ENCODE measurements at places on chromosomes 5 and 9.

DNA sequence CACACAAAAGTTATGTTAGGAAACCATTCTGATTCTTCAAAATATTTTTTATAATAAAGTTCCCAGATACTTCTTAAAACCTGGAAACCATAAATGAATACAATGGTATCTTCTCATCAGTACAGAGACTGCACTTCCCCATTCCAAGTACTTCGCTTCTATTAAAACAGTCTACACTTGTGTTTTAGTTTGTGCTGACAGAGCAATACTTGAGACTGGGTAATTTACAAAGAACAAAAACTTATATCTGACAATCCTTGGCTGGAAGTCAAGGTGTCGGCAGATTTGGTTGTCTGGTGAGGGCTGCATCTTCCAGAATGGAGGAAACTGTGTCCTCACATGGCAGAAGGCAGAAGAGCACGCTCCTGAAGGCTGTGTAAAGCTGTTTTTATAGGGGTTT, 70.1 kb downstream of the RFX3 start:
- no peak for DNase-seq

DNA sequence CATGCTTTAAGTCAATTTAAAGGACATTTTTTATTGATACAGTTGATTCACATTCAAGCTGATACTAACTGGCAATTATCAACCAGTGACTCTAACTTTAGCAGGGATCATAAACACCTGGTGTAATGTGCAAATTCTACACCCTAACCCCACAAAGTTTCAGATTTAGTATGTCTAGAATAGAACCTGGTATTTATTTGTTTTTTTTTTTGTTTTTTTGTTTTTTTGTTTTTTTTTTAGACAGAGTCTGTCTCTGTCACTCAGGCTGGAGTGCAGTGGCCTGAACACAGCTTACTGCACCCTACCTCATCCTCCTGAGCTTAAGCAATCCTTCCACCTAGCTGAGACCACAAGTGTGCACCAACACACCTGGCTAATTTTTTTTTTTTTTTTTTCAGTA, 311.2 kb upstream of the SEMA6A start:
- no peak for DNase-seq

DNA sequence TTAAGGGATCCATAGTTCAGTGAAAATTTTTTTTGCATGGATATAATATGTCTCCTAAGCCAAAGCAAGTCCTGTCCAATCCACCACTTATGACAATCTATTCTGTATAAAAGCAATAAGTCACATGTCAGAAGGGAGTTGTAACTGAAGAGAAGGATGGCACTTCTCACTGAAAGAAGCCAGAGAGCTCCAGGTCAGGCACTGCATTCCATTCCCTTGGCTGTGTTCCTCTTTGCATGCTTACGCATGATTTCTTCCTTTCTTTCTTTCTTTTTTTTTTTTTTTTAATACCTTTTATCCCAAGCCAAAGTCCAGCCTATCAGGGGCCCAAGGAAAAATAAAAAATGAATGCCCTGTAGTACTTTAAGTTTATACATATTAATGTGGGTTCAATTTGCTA, 39.8 kb downstream of the MAMDC2 start:
- no peak for DNase-seq

GRCh38 chr9:14270358-14271092, 43.4 kb downstream of the NFIB start:
- DNase-seq: no peak

GRCh38 chr5:125142458-125142857, 396.0 kb upstream of the ZNF608 start:
- no peak for DNase-seq

DNA sequence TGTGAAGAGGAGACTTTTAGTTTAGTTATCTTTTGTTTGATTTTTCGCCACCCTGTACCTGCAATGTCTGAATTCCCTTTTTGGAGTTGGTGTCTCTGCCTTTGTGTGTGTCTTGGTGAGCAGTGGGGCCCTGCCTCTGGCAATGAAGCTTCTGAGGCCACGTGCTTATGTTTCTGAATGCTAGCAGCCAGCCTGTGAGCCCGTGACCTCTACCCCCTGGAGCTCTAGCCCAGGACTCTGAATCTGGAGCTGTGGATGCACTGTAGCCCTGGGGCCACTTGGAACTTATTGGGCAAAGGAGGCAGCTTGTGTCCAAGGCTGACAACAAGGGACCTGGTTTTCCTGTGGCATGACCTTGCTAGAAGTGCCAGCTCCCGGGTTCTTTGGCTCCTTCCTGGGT, 19.4 kb downstream of the ENTREP1 start:
- DNase-seq: no peak

DNA sequence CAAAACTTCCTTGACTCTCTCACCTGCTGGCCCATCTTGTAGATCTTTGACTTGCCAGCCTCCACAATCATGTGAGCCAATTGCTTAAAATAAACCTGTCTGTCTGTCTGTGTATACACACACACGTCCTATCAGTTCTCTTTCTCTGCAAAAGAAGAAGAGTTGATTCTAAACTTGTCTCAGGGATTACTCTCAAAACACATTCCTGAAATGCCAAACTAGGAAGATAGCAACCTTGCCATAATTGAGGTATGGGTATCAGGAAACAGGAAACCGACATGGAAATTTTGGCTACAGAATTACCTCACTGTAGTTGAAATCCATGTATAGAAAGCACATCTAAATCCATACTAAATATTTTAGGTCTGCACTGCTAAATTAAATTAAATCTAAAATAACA, 483.4 kb downstream of the PLK2 start:
- no peak for DNase-seq

DNA sequence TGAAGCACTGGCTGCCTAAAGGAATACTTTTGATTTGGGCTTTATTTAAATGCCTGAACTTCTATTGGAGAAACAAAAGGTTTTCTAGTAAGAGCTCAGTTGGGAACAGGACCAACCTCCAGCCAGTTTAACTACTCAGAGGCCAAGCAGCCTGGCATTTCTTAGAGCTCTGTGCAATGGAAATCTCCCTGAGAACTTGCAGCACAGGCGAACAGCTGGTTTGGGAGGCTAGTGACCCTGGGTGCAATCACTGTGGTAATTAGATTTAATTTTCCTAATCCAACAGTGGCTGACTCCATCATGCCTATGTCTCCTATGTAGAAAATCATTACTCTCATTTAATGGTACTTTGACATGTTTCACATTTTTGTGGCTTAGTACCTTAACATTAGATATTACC, 1.0 kb upstream of the CDH6 start:
- DNase-seq: no peak

DNA sequence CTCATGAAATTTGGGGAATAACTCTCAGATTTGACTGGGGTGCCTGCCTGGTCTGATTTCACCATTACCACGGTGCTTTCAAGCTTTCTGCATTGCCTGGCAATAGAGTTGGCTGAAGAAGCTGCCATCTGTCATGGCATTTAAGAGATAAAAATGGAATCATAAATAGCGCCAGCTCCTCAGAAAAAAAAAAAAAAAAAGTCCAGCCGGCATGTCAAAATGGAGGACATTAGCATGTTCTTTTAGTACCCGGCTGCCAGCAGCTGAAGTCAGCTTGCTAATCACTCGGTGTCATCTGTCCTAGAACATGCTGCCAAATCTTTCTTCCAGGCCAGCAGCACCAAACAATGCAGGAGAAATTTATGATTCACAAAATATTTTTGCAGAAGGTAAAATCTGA, 57.7 kb upstream of the CER1 start:
- no peak for DNase-seq

GRCh38 chr9:124686918-124687317, 84.2 kb downstream of the NR6A1 start:
- DNase-seq: no peak

- DNase-seq: no peak
These were observed 119.7 kb upstream of the ABCA1 start for GRCh38 chr9:105047742-105048041.

DNA sequence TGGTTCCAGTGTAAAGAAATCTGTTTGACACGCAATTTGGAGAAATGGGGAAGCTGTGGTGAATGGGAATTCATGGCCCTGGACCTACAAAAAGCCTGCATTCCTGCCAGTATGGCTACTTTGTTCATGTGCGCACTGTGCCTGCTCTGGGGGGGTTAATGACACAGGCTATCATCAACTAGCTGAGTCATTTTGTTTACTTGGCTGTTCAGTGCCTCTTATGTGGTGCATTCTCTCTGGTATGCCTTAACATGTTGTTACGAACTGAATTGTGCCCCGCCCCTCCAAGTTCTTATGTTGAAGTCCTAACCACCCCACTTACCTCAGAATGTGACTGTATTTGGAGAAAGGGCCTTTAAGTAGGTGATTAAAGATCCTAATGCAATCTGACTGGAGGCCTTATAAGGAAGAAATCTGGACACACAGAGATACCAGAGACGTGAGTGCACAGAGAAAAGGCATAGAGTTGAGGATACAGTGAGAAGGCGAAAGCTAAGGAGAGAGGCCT, 20.4 kb upstream of the UBAP1 start:
- DNase-seq: no peak

DNA sequence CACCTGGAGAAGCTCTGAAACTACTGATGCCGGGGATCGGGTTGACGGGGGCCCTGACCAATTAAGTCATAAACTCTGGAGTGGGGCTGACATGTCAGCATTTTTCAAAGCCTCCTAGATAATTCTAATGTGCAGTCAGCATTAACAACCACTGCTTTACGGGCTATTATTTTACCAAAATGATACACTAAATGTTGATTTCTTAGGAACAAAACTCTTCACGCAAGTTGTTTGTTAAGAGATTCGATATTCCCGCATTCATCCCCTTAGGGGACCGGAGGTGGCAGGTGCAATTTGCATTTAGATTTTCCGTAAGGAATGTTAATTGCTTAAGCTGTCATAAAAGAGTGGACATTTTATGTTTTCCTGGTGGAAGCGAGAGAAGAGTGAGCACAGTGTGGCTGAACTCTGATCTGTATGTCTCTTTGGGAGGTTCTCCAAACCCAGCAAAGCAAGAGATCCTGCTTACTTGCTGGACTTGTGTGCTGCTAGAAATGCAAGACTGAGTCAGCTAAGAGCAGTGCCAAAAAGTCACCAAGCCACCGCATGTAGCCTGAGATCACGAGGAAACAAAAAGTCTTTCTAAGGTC, 77.6 kb downstream of the UGCG start:
- no peak for DNase-seq

DNA sequence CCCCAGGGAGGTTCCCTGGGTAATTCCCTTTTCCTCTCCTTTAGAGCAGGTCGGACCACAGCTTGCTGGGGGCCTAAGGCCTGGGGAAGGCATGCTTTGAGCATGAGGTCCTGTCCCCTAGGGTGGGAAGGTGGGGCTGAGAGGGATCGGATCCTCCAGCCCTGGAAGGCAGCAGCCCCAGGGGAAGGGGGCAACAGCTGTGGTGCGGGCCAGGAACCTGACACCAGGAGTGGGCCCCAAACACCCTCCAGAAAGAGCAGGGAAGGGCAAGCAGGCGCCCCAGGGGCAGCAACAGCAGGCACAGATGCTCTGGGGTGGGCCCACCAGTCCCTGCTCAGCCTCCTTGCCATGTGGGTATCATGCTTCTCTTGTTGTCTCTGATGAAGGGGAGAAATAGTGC, 3.2 kb upstream of the CORO2A start:
- no peak for DNase-seq

DNA sequence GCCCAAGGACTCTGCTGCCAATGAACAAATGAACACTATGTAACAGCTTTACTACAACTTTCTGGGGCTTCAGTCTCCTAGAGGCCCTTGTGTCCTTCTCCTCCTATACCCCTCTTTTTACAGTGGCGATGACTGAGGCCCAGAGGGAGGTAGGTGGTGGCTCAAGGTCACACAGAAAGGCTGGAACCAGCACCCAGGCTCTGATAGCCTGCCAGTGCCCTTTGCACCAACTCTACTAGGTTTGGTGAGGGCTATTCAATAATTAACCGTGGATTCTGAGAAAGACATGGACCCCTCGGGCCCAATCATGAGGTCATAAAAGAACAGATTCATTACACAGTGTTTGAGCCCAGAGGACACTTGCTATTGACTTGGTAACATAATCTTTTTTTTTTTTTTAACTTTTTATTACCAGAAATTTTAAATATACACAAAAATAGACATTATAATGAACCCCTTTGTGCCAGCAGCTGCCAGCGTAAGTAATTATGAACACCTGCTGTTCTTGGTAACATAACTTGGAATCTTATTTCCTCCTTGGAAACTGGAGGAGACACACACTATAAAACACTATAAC, 6.1 kb upstream of the ALDH1B1 start:
- no peak for DNase-seq

- no peak for DNase-seq
These were observed 52.8 kb upstream of the RAI14 start for GRCh38 chr5:34603378-34603777.
